ENCODE measurements at places on chromosomes 5 and 9.

DNA sequence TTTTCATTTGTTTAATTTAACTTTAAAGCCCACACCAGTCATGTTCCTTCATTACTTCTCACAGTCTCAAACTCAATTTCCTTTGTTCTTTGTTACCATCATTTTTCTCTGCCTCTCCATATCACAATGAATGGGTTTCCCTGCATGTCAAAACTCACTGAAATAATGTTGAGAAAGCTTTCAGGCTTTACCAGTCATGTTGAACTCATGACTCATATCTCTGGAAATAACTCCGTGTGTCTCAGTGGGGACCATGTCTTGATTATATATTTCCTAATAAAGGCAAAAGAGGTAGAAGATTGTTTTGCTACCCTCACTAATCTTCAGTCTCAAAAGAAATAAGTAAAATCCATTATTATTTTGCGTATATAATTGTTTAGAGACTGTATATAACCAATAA, 231.2 kb downstream of the CHSY3 start:
- DNase-seq = no peak

DNA sequence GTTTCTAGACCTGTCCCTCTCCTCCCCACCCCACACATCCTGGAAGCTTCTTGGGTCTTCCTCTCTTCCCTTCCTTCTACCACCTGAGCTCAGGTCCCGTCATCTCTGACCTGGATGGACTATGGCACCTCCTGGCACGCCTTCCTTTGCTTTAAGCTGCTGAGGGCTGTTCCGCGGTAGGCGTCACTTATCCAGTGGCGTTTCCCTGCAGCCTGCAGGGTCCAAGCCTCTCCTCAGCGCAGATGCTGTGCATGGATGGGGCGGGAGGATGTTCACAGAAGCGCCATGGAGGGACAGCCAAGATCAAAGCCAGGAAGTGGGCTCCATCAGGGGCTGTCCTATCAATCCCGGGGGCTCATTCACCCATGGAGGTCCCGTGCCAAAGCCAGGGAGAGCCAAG, 23.8 kb upstream of the CNOT6 start:
- DNase-seq = no peak

DNA sequence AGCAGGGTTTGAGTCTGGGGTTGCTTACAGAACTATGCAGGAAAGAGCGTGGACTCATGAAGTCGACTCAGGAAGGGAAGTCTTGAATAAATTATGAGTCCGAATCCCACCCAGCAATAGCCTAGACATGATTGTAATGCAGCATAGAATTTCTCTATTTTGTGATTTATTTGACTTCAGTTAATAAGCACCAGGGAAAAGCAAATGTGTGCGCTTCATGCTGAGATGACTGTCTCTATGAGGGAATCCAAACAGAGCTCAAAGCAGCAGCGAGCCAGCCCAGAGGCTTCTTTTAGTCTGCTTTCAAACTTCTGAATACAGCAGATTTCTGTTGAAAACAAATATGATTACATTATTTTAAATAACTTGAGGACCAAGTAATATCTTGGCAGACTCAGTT, 188.0 kb downstream of the SEMA6A start:
- DNase-seq = no peak

DNA sequence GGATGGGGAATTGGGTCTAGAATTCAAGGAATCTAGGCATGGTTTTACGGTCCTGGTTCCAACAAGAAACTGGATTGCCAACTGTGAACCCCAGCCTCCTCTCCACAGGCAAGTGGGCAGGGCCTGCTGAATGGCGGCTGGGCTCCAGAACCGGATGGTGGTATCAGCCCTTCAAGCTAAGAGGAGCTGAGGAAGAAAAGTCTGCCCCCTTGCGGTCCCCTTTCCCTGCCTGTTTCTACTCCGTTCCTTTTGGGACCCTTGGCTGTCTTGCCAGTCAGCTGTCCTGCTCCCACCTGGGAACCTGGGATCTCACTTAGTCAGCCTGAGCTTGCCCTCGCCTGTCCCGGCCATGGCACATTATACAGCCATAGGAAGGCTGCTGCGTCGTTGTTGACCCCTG, 234.4 kb upstream of the DAPK1 start:
- no peak for DNase-seq

GRCh38 chr5:137097203-137097602, 401.9 kb downstream of the SPOCK1 start:
- no peak for DNase-seq
